ENCODE measurements at places on chromosomes 2 and 18.

DNA sequence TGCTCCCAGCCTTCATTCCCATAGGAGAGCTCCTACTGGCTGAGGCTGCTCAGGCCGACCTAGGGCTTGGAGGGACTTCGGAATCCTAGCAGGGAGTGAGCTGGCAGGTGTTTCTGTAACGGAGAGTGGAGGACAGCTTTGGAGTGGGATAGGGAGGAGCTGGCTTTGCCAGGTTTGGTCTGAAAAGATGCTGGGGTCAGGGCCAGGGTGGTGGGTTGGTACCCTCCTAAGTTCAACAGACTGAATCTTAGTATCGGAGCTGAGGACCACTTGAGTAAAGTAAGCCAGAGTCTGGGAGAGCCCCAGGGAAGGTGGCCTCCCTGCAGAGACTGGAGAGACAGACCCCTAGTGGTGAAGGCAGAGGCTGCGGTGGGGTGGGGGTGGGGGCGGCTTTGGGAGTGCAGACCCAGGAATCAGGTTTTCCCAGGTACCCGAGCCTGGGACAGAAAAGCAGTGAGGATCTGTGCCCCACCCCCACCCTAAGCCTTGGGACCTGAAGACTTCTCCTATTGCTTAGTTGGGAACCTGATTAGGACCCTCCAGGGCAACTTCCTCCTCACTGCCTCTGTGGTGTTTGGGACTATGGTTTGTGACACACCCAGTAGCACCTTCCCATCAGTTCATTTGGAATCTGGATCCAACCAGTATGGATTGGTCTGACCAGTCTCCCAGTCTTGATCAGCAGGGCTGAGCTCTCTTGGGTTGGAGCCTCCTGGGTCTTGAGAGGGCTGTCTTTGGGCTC is 3.0 kb downstream of the CNNM4 start:
- no peak for DNase-seq

DNA sequence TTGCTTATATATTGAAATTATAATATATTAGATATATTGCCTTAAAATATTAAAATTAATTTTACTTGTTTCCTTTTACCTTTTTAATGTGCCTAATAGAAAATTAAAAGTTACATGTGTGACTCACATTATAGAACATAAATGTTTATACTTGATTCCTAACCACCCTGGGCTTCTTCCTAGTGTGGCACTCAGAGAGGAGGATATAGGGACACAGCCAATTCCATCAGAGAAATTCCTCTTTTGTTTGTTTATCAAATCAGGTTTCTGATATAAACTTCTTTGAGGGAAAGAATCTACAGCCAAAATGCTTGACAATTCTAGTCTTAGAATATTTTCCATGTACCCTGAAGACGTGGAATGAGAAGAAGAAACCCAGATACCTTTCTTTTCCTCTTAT is 348.9 kb upstream of the NRP2 start:
- DNase-seq = no peak

DNA sequence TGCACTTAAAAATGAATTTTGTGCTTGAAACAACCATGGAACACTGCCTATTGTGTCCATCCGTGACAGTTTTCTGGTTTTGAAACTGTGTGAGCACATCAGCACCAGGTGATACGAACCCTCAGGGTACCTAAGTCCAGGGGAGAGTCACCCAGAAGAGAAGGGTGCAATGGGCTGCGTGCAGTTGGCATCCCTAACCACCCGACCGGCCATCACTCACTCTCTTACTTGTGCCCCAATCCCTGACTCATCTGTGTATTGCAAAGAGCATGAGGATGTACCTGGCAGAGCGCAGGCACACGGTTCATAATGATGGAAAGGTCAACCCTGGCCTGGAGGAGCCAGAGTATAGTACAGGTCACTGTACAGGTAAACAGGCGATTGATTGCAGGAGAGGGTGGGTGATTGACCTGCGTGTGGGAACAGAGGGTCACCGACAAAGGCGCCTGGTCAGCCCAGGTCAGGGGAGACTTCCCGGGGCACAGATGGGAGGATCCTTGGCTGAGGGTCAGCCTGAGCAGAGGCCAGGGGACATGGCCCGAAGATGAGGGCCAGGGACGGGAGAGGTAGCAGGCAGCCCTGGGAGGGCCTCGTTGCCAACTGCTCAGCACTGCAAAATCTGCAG is 160.3 kb downstream of the SEPTIN10 start:
- DNase-seq = no peak

- no peak for DNase-seq
Measured at GRCh38 chr2:72981536-72981935, 64.2 kb downstream of the EMX1 start.

DNA sequence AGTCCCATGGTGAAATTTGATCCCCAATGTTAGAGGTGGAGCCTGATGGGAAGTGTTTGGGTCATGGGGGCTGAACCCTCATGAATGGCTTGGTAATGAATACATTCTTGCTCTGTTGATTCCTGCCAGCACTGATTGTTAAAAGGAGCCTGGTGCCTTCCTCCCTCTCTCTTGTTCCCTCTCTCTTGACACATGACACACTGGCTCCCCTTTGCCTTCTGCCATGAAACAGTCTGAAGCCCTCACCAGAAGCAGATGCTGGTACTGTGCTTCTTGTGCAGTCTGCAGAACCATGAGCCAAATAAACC is 30.6 kb upstream of the EPC2 start:
- no peak for DNase-seq

- no peak for DNase-seq
Measured at GRCh38 chr2:11031876-11032275, 120.1 kb downstream of the KCNF1 start.

DNA sequence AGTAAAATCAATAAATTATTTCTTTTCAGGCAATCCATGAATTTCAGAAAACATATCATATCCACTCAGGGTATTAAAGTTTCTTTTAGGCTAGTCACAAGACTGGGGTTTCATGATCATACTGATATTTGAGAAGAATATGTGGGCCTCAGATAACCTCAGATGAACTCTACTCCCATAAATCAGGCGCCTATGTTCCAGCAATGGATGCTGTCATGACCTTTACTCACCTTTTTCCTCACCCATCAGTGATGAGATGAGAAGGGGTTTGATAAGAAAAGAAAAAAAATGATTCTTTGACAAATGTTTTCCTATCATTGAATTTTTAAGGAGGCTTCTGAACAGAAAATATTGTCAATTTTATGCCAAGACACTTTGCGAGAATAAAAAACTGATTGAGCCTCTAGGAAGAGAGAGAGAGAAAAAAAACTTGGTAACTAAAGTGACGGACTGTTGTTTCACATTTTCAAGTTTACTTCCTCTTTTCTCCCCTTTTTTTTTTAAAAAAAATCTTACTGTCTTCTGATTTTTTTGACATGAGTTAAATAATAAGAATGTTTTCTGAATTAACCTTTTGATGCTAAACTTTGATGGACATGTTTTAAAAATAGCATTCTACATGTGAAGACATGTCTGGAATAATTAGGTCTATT is 309.1 kb upstream of the MAP2 start:
- no peak for DNase-seq

DNA sequence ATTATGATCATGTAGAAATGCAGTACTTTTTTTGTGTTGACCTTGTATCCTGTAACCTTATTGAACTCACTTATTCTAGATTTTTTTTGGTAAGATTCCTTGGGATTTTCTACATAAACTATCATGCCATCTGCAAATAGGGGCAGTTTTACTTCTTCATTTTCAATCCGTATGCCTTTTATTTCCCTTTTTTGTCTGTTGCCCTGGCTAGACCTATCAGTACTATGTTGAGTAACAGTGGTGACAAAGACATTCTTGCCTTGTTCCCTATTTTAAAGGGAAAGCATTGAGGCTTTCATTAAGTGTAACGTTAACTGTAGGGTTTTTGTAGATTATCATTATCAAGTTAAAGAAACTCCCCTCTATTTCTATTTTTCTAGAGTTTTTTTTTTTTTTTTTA is 92.3 kb downstream of the LYPD1 start:
- no peak for DNase-seq

- no peak for DNase-seq
Measured at GRCh38 chr18:23627970-23628369, 34.7 kb downstream of the ANKRD29 start.

GRCh38 chr2:240912878-240913809 is 7.0 kb downstream of the CROCC2 start:
- no peak for DNase-seq

DNA sequence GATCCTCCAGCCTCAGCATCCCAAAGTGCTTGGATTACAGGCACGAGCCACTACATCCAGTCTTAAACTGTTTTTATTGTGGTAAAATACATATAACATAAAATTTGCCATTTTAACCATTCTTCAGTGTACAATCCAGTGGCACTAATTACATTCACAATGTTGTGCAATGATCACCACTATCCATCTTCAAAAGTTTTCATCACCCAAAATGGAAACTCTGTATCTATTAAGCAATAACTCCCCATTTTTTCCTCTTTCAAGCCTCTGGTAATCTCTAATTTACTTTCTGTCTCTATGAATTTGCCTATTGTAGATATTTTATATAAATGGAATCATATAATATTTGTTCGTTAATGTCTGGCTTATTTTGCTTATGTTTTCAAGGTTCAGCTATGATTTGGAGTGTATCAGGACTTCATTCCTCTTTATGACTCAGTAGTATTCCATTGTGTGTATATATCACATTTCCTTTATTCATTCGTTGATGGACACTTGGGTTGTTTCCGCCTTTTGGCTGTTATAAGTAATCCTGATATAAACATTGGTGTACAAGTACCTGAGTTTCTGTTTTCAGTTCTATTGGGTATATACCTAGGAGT is 71.8 kb downstream of the GFPT1 start:
- no peak for DNase-seq

DNA sequence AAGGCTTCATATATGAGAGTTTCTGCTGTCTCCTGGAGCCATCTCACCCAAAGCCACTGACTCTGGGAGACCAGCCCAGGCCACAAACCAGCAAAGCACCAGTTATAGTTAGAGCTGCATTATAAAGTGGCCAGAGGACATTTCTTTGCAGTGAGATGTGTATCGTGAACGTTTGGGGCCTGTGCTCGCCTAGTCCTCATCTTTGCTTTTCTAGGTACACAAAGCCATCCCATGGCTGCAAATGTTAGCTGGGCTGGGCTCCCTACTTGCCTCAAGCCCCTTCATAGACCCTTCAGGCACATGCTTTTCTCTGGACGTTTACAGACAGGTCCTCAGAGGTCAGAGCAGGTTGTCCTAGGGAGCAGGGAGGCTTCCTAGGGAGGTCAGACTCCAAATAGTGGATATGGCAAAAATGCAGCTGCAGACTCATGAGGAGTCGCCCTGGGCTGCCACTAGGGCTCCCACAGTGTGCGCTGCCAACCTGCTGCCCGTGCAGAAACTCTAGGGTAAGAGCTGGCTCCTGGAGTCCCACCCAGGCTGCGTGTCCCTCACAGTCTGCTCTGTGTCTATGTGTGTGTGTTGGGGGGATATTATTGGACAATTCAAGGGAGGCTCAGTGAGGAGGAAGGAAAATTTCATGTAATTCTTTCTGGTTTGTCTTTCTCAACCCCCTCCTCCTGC is 141.0 kb downstream of the RPIA start:
- no peak for DNase-seq

DNA sequence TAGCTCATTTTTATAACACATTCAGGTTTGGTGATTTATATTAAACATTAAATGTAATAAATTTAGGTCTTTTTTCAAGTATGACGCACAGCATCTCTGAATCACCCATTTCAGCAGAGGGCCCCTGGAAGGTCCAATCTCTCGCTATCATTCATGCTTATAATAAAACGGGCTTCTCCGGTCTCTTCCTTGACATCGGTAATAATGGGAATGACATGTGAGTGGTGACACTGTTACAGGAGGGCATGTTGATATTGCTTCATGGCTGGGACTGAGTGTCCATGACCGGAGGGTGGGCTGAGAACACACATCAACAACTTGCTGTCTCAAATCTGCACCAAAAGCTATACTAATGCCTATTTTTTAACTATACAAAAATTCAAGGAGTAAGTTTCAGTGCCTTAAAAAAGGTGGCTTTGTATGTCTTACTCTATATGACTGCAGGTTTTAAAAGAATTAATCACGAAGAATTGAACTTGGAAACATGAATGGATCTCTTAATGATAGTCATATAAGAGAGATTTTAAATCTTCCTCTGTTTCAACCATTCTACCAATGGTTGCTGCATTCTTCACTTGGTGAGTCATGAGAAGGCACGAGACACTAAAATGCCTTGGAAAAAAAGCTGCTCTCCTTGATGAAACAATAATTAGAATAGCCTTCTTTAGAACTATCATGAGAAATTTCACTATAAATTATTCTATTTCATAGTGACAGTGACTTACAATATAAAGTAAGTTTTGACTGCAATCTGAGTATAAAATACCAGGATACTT is 101.9 kb upstream of the NRP2 start:
- no peak for DNase-seq

GRCh38 chr18:31185186-31185950 is 22.7 kb upstream of the DSC1 start:
- no peak for DNase-seq

- no peak for DNase-seq
Measured at GRCh38 chr2:216905649-216906329, 45.9 kb upstream of the TNP1 start.

GRCh38 chr18:24115628-24116027 is 23.2 kb upstream of the CABYR start:
- DNase-seq = no peak

All from AG04449 (cell line).